ENCODE measurements at places on chromosomes 2 and 18.
A peak's percentile ranks its signal among the peaks of the same experiment; 100 is the strongest.

DNA sequence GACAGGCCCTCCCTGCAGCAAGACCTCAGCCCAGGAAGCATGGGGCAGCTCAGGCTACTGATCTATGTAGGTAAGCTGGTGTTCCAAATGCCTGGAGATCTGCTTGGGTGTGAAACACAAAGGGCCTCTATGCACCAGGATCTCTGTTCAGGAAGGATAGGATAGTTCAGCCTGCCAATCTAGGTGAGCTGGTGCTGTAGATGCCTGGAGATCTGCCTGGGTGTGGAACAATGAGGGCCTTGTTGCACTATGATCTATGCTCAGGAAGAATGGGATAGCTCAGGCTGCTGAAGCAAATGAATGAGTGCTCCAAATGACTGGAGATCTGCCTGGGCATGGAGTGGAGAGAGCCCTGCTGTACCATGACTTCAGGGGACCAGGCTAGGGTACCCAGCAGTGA, 48.9 kb upstream of the MYL1 start:
- no peak for DNase-seq

GRCh38 chr2:218852911-218853667, 6.5 kb upstream of the WNT6 start:
- DNase-seq, result peak; percentile 52

DNA sequence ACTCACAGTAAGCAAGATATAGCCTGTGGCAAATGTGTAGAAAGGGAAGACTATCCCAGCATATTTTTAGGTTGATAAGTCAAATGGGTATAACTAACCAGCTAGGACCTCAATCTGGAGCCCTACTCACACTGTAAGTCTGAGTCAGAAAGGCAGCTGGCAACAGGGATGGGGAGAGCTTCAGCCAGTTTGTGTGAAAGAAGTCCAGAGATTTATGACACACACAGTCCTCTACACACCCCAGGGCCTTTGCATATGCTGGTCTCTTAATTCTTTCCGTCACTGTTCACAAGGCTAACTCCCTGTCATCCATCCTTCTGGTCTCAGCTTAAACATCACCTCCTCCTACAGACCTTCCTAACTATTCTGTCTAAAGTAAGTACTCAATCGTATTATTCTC, 5.9 kb upstream of the TCF4 start:
- DNase-seq, result peak; percentile 57

DNA sequence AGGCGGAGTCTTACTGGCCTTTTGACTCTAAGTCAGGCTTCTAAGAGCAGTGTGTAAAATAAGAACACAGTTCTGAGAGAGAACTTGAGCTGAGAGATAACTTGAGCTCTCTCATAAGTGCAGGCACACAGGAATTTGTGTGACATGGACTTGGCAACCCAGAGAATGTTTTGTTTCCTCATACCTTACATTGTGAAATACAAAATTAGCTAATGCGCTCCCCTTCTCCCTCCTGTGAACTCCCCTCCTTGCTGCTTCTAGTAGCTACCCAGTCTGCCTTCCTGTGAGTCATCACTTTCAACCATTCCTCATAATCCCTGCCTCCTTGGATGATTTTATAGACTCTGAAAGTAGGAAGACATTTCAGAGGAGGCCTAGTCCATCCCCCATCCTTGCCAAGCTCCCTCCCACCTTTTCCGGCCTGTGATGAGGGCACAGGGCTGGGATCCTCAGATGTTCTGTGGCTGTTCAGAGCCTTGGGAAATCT, 22.6 kb downstream of the FER1L5 start:
- peak; percentile 99 for DNase-seq

DNA sequence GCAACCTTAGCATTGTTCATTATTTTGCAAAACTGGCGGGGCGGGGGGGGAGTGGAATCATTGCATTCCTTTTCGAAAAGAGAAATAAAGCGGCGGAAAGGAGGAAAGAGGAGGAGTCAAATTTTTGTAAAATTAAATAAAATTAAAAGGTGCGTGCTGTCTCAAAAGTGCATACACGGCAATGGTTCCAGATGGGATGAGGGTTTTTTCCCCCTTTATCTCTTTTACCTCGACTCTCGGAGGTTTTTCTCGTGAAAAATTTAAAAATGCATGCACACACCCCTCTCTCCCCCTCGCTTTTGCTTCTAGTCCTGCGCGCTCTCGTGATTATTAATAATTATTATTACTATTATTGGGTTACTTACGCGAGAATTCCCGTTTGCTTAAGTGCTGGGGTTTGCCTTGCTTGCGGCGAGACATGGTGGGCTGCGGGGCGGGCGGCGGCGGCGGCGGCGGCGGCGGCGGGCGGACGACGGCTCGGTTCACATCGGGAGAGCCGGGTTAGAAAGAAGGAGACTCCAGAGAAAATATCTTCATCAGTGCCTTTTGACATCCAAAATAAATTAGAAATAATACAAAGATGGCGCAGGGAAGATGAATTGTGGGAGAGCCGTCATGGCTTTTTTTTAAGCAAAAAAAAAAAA, 481 bp downstream of the BCL11A start:
- DNase-seq, result no peak

DNA sequence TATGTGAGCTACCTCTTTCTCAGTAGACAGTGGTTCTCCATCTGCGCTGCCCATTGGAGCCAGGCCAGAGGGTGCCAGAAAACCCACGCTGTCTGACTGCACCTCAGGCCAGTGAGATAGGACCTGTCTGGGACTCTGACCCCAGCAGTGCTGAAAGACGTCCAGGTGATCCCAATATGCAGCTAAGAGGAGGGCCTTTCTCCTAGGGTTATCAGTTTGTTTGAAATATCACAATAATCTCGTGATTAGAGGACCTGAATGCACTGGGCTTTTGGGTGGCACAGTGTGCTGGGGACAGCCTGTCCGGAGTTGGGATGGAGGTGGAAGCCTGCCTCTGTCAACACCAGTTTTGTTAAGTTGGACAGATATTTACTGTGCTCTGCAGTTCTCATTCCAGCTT, 216.3 kb downstream of the LDLRAD4 start:
- no peak for DNase-seq

- DNase-seq, result no peak
These were observed 114.6 kb downstream of the MAPK4 start for GRCh38 chr18:50674307-50674980.

DNA sequence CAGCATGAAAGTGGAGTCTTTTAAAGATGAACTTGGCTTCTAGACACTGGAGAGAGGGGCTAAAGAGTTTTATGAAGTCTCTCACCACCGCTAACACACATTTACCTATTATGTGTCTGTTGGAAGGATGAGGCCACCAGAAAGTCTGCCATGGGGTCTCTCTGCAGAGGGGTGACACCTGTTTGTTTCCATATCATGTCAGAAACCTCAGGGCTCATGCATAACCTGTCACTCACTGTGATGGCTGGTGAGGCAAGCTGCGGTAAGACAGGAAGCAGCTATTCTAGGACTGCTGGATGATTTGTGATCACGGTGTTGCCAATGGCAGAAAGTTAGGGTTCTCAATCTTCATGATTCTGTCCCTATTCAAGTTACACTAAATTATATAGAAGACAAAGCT, 60.8 kb upstream of the DNMT3A start:
- DNase-seq, result no peak

- DNase-seq, result no peak
These were observed 241.8 kb downstream of the NAPG start for GRCh38 chr18:10767658-10768057.

- DNase-seq, result no peak
These were observed 145.0 kb downstream of the DCC start for GRCh38 chr18:52484977-52485376.

DNA sequence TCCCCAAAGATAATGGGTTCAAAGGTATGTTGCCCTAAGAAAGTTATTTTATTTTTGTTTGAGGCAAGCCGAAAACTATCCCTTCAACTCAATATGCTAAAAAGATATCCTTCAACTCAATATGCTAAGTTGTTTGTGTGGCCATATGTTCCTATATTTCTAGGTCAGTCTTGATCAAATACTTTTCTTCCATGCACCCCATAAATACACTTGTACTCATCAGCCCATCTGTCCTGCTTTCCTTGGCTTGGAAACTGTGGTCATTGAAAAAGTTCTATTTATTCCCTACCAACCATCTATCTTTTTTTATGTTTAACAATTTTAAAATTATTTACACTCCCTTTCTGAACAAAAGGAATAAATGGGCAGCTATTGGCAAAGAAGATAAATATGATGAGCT, 447.7 kb downstream of the NRXN1 start:
- DNase-seq, result no peak

- DNase-seq, result no peak
These were observed 157.1 kb upstream of the LRRTM1 start for GRCh38 chr2:80461505-80462197.

DNA sequence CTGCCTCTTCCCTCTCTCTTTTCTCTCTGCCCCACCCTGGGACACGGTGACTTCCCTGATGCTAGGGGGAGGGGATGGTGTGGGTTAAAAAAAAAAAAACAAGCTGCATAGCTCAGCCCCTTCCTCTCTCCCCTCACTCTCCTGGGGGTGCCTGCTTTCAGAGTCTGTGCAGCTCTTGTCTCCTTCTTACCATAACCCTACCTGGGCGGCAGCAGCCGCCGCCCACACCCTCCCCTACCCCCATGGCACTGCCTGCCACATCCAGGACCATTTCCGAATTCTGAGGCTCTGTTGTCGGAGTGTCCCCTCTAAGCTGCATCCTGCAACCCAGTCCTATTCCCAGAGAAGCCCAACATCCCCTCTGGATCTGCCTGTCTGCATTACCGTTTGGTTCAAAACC, 16.0 kb downstream of the TTC32 start:
- no peak for DNase-seq

DNA sequence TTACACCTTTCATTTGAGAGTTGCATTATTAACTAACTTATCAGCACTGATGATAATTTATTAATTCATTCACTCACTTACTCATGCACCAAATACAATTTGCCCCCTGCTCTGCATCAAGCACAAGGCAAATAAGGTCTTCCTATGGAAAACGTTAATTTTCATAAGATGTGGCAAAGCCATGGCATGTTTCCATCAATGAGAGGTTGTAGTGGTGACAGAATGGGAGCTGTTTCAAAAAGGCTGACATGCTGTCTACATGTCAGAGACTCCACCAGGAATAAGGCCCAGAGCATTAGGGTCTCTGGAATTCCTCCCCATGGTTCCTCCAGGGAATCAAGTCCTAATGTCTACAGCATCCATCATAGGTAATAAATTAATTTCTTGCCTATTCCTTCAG, 978.8 kb downstream of the TMEM182 start:
- DNase-seq, result no peak

DNA sequence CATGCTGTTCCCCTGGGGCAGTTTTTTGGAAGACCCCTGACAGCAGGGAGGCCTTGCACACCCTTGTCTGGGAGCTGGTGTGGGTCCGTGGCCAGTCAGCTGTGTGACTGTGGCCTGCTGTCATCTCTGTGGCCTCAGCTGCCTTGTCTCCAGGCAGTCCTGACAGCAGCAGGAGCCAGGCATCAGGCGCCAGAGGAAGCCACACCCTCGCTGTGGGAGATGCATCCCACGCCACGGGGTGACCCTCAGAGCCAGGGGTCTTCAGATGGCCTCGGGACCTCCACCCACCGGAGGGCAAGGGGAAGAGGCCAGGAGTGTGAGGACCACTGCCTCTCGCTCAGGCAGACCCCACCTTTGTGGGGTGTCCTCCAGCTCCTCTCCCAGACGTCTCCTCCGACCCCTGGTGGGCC, 5.0 kb downstream of the BOK start:
- DNase-seq, result no peak

- DNase-seq, result no peak
These were observed 1337.6 kb upstream of the SLC39A10 start for GRCh38 chr2:194319222-194319992.

DNA sequence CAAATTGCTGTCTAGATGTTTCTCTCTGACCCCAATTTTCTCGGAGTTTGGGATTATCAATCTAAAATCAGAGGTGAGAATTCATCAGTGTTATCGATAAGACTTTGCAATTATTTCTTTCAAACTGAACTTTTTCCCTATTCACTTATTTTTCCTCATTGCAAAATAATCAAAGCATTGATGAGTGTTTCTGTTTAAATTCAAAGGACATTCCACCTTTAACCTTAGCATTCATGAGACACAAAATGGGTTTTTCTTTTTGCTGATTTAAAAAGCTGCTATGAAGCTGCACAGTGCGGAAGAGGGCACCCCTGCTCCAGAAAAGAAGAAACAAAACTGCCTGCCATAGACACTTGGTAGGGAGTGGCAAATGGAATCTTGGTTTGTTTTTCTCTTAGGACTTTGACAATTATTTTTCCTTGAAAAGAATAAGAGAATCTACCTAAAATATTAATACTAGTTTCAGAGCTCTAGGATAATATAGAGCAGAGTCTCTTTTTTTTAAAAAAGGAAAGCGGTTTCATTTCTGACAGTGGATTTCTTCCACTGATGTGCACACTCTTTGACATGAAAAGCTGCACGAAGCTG, 203.4 kb downstream of the TGIF1 start:
- no peak for DNase-seq

DNA sequence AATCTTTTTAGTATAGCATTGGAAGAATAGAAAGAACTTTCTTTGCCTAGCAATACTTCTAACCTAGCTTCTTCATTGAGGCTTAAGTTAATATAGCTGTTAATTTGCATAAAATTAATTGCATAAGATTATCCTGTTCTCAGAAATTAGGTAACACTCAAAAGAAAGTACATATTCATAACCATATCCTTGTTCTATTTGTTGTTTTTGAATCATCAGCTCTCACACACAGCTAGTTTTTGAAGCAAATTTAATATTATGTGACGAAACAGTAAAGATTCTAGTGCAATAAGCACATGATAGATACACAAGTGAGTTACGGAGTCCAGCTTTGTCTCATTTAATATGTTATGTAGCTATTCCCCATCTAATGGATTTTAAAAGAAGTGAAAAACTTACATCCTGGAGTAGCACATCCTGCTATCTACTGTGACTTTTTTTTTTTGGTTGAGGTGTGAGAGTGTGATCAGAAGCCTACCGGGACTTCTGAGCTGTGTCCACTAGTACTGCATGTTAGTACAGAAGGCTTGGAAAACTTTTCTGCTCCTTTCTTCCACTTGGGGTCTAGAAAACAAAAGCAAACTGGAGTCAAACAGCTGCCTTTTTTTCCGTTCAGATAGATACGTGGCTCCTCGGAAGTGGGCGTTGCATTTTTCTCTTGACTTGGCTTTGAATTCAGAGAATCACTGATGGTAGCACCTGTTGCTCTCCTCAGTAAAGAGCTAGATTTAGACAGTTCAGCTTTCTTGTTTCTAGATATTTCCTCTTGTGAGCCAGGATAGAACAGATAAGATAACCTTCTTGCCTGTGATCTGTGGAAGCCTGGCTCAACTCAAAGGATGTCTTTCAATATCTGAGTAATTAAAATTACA, 27.2 kb downstream of the KDM3A start:
- no peak for DNase-seq

DNA sequence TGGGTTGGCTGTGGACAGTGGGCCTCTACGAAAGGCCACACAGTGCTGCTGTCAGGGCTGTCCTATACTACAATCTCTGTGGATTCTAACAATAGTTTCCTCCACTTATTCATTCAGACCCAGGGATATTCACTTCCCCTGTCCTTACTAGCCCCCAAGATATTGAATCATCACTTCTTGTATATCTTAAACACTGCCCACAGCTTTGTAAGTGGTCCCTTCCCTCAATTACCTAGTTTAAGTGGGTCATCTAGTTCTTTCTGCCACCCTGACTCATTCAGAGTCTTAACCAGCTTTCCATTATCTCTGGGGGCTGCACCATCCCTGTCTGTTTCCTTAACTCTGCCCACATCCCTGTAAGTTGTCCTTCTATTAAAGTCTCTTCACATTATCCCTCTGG, 69.2 kb downstream of the CD28 start:
- DNase-seq, result peak; percentile 31

- DNase-seq, result no peak
These were observed 331.6 kb downstream of the CCDC85A start for GRCh38 chr2:56515399-56515798.

- DNase-seq, result peak; percentile 51
These were observed 121.1 kb upstream of the FN1 start for GRCh38 chr2:215556979-215557378.

GRCh38 chr2:127053731-127054603, 53.0 kb downstream of the BIN1 start:
- DNase-seq, result no peak
